LHCN-M2 (cell line): ENCODE measurements at places on chromosomes 16 and 17. TPM values are rescaled to one million over a fixed set of nuclear protein-coding genes. Genes with fewer than 3 reads are reported as not detected.

TUBB3 gene
- 443 and 463 TPM in 2 replicates for total RNA-seq

GRCh38 chr17:57892146-57892819 lies 42.4 kb upstream of the MRPS23 start:
- peak; percentile 87 for DNase-seq

GRCh38 chr17:57091186-57091618 lies 6.2 kb downstream of the AKAP1 start:
- no peak for DNase-seq

- DNase-seq = no peak
These were observed 808.3 kb upstream of the EEF2KMT start for GRCh38 chr16:5905935-5906334.

- no peak for DNase-seq
These were observed 170.9 kb downstream of the RAB11FIP4 start for GRCh38 chr17:31562376-31562840.

- no peak for DNase-seq
These were observed 17.2 kb downstream of the CYTH1 start for GRCh38 chr17:78764871-78765270.

- DNase-seq = no peak
These were observed 30.7 kb downstream of the KNOP1 start for GRCh38 chr16:19687279-19687678.

GRCh38 chr17:74130276-74130675 lies 73.2 kb upstream of the RPL38 start:
- no peak for DNase-seq

- DNase-seq = no peak
These were observed 22.7 kb downstream of the MPP3 start for GRCh38 chr17:43810226-43810715.

DNA sequence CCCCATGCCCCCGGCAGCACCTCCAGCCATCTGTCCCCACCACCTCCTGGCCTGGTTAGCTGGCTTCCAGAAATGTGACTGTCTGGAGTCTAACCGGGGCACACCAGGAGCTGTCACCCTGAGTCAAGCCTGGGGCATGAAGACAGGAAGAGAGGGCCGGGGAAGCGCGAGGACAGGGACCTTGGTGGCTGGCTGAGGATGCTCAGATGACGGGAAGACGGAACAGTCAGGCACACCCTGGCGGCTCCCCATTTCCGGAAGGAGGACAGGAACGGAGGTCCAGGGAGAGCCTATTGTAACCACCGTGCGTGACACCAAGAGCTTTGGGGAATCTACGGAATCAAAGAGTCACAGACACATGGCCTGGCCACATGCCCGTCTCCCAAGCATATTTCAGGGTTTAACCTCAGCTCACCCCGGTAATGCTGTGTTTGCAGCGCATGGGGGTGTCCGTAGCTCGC lies 51.7 kb downstream of the SDK2 start:
- no peak for DNase-seq

DNA sequence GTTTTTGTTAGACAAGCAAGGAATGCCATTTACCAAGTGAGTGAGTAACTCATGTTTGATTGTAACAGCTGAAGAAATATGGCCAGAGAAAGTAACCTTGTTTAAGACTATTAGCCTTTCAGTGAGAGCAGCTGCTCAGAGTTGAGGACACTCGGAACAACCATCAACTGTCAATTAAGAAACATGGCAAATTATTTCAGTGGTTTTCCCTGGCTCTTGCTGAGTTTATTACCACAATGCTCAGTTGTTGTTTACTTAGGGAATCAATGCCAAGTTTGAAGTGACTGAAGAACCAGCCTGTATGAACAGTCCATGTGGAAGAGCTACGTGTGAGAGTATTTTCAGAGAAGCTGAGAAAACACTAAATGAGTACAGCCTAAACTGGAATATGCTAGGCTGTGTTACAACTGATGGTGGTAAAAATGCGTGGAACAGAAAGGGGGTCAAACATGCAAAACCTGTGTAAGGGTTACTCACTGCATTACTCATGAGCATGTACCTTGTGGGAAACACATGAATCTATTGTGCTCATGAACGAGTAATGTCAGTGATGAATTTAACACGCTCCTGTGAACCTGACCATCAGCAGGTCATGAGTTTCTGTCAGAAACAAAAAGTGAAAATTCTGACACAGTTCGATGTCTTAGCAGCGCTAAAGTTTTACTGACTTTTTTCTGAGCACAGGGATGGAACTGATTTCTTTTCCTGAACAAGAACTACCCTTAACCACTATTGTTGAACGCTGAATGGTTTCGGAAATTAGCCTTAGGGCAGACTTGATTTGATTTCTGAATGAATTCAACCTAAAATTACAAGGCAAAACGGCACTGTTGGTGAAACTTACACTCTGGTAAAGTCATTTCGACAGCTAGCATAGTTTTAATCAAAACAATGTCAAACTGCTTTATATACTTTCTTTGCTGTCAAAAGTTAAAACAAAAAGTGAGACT lies 33.5 kb downstream of the GNA13 start:
- DNase-seq = peak; percentile 97

KRTAP4-4 gene
- total RNA-seq = not detected in 2 replicates

DNA sequence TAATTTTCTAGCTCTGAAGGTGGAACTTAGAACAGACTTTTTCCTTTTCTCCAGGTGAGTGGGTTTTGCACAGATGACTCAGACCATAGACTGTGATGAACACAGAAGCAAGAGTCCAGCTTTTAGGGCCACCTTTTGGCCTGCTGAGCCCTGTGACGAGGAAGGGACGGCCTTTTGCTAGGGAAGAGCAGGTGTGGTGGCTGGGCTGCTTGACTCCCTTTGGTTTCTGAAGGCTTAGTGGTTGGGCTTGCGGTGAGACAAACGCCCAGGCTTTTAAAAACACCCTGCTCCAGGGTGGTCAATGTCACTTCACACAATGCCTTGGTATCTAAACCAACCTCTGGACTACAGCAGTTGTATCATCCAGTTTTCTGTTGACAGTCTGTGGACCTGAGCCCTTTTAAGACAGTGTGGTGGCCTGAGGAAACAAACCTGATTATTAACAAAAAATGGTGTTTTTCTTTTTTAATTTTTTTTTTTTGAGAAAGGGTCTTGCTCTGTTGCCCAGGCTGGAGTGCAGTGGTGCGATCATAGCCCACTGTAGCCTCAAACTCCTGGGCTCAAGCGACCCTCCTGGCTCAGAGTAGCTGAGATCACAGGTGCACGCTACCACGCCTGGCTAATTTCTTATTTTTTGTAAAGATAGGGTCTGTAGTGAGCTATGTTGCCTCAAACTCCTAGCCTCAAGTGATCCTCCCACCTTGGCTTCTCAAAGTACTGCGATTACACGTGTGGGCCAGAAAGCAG lies 134.0 kb downstream of the SNX29 start:
- no peak for DNase-seq

DNA sequence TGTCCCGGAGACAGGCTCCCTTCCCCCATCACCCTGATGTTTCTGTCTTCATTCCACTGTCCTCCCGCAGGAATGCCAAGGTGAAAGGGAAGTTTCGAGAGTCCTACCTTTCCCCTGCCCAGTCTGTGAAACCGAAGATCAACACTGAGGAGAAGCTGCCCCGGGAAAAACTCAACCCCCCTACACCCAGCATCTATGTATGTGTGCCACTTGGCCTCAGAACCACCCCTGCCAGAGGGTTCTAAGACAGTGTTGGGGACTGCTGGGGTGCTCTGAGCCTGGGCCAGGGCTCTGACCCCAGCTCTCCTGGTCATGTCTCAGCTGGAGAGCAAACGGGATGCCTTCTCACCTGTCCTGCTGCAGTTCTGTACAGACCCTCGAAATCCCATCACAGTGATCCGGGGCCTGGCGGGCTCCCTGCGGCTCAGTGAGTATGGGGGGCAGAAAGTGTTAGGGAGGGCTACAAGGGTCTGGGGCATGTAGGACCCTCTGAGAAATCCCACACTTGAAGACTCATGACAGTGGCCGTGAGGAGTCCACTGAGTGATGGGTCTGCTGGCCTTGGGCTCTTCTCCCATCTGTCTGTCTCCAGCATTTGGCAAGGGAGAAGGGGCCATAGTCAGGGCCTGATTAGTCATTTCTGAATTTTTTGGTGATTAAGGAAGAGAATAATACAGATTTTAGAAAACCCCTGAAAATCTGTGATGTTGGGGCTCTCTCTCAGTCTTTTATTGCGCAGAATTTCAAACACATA lies 4.9 kb upstream of the TMEM88 start:
- no peak for DNase-seq

- DNase-seq = no peak
These were observed 18.5 kb downstream of the GTF3C1 start for GRCh38 chr16:27531186-27531585.

DNA sequence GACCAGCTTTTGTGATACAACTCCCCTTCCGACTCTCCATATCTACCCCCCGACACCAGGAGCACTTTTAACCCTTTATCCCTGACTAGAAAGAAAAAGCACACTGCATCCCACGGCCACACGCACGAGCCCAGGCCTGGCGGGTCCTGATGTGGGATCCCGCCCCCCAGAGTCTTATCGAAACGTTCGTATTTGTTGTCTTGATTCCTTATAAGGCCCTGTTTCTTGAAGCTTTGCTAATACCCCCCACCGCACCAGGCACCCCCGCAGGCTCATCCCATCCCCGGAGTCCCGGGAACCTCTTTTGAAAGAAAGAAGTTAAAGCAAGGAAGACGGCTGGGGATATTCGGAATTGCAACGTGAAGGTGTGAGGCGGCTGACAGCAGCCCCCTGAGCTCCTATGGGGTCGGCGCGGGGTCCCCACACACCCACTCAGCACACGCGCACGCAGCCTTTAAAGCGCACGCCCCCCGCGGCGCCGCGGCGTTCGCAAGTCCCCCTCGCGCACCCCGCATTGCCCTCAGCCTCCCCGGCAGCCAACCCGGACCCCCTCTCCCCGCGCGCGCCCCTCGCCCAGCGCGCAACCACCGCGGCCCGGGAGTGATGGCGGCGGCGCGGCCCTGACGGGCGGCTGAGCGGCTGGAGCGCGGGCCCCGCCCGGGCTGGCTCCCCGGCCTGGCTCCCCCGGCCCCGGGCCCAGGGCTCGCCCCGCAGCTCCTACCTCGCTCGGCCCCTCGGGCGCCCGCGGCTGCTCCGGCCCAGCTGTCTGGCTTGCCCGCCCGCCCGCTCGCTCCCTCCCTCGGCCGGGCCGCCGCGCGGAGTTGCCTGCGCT lies 448 bp downstream of the STAT5B start:
- no peak for DNase-seq

- no peak for DNase-seq
These were observed 1025.2 kb upstream of the GOT2 start for GRCh38 chr16:59759296-59759695.

- no peak for DNase-seq
These were observed 81.0 kb upstream of the TOB1 start for GRCh38 chr17:50946891-50947781.

DNA sequence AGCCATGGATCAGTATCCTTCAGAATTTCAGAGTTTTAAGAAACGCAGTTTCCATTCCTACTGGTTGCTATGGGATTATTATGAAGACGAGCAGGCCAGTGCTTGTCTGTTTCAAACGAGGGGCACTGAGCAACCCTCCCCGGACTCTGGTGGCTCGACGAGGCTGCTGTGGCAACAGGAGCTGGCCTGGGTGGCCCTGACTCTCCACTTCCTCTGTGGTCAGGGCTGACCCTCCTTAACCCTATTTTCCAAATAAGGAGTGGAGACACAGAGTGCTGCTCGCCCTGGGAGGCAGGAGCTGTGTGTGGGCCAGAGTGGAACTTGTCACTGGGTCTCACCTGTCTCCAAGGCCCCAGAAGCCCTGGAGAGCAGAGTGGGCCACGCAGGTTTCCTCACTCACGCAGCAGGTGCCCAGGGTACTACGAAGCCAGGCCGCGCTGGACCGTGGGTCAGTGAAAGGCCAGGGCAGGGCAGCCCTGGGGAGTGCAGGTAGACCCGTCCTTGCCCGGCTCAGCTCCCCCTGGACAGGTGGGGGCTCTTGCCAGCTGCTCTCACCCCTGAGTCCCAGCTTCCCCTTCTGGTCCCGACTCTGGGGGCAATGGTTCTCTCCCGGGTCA lies 3.3 kb downstream of the GALNS start:
- DNase-seq = no peak

GRCh38 chr17:78236362-78237127 lies 5.1 kb downstream of the TMEM235 start:
- DNase-seq = no peak

CACNA1H gene
- not detected in 2 replicates for total RNA-seq

DNA sequence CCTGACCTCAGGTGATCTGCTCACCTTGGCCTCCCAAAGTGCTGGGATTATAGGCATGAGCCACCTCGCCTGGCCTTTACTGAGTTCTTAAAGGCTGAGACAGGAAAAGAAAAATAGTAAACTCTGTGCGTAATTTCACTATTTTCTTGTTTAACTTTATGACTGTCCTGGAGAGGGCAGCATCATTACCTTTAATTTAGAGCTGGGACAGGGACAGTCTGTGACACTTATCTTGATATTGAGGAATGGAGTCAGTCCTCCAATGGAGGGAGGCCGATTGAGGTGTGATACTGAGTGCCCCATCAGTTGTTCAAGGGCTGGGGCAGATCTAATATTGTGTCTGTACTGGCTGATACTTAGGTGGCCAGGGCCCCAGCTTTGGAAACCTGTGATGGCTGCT lies 21.5 kb upstream of the SPN start:
- DNase-seq = no peak

- peak; percentile 29 for DNase-seq
These were observed 96.8 kb upstream of the ELAC2 start for GRCh38 chr17:13114601-13115031.

ABCC11 gene
- 0.06 and 0.13 TPM in 2 replicates for total RNA-seq
